Ecto neural progenitor cell (in vitro differentiated cells): ENCODE measurements at places on chromosomes 7 and 10.

DNA sequence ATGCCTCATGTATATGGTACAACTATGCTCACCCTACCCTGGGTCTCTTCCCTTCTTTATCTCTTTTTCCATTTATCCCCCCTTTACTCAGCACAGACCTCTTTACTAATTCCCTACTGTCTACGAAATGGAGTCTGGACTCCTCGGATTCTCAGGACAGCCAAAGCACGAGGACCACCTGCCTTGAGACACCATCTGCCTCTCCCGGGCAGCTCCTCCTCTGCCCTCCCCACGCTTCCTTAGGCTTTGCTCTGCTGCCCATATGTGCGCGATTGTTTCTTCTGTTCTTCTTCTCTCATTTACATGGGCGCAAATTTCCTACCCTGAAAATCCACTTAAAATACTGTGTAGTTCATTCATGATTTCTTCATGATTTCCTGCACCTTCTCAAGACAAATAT, 62.7 kb upstream of the STK17A start:
- no peak for DNase-seq

DNA sequence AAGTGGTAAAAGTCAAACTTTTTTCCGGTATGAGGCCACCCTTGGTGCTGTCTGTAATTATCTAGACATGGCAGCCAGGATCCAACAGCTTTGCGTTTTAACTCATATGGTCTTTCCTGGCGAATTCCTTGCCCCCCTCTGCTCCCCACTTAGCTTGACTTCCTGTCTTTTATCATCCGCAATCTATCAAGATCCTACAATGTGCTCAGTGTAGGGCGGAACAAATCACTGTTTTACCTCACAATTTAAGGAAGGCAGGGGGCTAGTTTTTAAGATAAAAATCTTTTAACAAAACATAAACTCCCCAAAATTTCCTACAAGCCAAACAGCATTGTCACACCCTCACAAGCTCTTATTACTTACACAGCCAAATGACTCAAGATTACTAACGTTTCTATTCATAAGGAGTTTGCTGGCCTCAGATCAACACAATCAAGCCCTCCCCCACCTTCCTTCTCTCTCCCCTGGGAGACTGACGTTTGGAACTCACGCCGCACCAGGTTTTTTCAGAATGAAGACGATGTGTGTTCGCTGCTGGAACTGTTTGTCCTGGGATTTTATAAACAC, 1.3 kb upstream of the CDK14 start:
- no peak for DNase-seq

DNA sequence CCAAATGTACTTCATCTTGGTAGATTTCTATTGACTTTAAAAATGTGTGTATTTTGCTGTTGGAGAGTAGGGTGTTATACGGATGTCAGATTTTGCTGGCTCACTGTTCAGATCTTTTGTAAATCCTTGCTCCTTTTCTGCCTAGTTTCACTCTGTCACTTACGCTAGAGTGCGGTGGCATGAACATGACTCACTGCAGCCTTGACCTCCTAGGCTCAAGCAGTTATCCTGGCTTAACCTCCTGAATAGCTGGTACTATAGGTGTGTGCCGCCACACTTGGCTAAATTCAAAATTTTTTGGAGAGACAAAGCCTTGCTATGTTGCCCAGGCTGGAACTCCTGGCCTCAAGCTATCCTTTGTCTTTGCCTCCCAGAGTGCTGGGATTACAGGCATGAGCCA, 29.4 kb downstream of the BMS1 start:
- DNase-seq = no peak

GRCh38 chr10:99850767-99851340, 68.4 kb downstream of the ABCC2 start:
- DNase-seq = no peak

DNA sequence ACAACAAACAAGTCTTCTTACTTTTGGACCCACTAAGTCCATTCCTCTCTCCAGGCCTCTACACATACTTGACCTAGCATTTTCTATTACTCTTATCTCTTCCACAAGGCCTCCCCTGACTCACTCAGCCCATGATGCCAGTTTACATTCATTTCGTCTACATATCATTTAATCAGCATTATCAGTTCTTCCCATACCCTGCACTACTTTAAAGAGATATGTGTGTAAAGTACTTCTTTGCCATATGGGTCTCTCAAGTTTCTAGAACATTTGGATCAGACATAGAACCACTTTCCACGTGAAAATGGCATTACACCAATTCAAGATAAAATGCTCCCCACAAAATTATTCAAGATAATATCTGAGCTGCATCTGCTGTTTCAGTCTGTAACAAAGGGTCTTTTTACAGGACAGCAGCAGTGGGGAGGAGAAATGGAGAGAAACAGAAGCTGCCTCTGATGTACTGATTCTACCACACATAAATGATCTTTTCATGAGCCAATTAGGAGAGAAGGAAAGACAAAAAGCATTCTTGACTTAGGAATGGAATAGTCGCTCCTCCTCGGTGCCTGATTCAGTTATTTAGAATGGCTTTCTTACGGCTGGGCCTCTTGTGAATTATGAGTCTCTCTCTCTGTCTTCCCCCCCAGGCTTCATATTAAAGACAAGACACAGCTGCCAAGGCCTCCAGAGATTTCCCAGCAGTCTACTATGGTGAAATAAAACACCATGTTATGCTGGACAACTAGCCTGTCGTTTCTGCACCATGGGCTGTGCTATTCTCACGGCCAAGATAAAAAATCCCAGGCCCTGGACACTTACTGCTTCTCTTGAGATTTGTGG, 46.9 kb upstream of the SEPTIN7 start:
- DNase-seq = no peak

- DNase-seq = peak; percentile 62
Observed at GRCh38 chr10:11798845-11799735, 24.1 kb upstream of the PROSER2 start.

DNA sequence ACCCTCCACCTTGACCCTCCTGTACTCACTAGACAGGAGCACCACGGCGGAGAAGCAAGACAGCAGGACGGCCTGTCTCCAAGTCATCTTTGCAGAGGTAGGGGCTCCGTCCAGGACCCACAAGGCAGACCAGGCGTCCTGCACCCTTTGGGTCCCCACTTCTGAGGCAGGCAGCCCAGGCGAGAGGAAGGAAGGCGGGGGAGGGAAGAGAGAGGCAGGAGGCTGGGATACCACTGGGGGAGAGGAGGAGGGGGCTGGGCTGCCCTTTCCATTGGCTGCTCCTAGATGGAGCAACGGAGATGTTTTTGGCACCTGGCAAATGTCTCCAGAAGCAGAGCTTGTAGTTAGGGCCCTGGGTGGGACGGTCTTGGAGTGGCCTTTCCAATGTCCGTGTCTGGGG, at the start of gene UCMA:
UCMA (minus strand) TSS at position 203 of the 400 bp plus-strand sequence; CDS start at position 87, 116 bp downstream.
- no peak for DNase-seq

DNA sequence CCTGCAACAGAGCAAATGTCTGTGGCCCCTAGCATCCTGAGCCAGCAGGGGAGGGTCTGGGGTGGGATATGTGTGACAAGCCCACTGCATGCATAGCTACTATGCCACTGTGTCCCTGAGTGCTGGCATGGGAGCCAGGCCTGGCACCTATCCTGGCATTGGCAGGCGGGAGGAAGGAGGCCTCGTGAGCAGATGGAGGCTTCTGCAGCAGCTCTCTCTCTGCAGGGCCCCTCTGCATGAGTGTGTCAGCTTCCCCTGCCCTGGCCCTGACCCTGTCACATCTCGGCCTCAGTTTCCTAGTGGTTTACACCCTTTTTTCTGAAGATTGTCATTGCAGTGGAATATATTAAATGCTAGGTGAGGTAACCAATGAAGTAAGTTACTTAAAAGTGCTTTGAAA, 13.1 kb upstream of the IMPDH1 start:
- DNase-seq = no peak

- DNase-seq = no peak
Observed at GRCh38 chr7:27779873-27780272, 39.9 kb downstream of the TAX1BP1 start.
